ENCODE measurements at places on chromosomes 16 and 17.
A peak's percentile ranks its signal among the peaks of the same experiment; 100 is the strongest.

DNA sequence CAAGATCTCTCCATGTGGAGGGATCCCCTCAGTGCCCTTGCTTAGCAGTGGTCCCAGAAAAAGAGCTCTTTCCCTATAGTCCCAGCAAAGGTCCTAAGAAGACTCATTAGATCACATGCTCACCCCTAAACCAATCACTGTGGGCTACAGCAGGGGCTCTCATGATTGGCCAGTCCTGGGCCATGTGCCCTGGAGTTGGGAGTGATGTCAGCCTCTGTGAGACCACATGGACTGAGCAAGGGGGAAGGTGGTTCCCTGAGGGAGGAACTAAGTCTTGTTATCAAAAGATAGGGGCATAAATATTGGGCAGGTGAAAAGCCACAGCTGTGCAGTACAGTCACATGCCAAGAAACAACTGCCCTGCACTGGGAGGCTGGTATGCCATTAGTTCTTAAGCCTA is 51.3 kb downstream of the SCNN1B start:
- no peak for DNase-seq

DNA sequence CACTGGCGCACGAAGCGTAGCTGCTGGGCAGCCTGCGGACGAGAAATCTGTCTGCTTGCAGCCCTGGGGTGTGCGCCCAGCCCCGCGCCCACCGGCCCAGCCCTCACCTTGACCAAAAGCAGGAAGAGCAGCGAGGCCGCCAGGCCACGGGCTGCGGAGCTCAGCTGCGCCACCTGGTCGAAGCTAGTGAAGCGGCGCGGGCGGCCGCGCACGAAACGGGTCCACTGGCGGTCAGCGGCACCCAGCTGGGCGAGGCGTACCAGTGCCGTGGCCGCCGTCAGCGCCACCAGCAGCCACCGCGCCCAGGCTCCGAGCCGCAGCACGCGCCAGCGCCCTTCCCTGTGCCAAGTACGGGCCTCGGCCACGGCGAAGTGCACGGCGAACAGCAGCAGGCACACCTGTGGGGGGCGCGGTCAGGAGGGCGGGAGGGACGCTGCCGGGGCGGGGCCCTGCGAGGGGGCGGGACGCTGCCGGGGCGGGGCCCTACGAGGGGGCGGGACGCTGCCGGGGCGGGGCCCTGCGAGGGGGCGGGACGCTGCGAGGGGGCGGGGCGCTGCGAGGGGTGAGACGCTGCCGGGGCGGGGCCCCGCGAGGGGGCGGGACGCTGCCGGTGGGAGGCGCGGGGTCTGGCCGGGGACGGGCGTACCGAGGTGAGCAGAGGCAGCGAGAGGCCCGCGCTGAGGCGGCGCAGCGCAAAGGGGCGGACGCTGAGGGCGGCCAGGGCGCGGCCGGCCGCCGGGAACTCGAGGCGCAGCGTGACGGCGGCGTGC is 43.2 kb downstream of the TSC2 start:
- DNase-seq: no peak

DNA sequence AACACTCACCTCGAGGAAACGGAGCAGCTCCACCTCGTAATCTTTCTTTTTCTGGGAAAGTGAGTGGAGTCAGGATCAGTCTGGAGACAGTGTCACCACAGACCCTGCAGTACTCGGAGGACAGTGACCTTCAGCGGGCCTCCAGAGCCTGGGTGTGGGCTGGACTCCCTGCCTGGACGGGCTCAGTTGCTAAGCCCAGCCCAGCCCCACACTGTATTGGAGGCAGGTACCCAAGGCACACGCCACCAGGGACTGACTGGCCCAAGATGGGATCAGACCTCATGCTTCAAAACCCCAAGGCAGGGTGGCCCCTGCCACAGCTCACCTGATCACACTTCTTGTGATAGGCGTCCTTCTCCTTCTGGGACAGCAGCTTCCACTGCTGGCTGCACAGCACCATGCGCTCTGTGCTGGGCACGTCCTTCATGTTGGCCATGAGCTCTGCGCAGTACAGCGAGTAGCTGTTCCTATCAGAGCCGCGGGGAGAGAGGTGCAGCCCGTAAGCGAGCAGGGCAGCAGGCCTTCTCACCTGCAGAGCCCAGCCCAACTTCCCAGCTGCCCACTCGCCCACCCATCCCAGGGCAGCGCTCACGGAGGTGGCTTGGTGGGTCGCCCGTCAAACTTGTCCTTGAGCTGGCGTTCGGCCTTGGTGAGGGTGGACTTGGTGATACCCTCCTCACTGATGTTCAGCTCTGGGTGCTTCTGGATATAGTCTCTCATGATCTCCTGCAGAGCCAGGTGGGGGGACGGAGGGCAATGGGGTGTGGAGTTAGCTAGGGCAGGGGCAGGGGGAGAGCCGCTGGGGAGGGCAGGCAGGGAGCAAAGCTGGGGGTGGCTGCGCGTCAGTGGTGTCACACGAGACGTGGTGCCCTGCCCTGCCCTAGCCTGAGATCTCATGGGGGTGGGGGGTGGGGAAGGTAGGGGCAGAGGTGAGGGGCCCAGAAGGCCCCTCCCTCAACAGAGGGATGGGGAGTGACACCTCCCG is 7.9 kb downstream of the UBTF start:
- DNase-seq: no peak

DNA sequence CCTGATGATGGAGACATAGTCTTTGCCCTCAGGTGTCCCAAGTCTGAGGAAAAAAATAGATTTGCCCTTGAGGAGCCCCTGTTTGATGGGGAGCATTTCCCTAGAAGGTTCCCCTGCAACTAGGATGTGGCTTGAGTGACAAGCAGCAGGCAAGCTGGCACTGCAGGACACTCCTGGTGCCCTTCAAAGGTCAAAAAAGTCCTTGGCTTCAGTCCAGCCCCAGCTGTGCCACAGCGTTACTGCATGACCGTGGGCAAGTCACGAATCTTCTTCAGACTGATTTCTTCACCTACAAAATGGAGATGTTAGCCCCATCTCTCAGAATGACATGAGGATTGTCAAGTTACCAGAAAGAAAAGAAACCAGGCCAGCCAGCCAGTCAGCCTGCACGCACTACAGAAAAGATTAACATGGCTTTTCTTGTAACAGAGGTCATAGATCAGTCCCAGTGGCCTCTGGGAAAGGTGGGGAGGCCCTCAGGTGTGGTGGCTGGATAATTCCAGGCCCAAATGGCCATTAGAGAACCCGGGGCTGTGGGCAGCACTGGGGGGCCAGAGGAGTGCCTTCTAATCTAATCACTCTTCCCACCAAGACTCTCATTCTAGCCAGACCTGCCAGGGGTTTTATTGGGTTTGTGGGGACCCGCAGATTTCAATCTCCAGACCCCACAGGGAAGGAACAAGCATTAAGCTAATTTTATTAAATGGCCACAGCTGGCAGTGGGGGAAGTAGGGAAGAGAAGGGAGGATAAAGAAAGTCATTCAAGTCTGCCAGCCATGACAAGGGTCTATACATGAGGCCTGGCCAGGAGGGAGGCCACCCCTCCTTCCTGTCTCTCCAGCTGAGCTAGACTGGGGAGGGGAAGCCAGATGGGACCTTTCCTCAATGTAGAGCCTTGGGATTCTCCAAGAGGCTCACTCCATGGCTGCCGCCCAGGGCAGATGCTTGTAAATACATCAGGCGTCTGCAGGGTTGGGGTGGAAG is 9.7 kb upstream of the KIF18B start:
- no peak for DNase-seq

DNA sequence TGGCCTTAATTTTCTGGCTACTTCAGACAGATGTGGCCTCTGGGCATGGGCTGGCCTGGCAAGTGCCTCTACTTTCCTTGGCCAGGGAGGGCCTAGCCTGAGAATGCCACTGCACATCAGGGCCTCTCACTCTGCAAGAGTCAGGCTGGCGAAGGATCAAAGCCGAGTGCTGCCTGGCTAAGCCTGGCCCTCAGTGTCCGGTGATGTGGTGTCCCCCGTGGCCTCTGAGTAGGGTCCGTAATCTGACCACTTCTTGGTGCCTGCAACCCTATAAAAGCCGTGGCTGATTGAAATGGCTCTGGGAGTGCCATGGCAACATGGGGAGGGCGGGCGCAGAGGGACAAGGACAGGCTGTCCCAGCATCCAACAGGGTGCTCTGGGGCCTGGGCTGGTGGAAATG is 30.2 kb downstream of the TBX4 start:
- no peak for DNase-seq

DNA sequence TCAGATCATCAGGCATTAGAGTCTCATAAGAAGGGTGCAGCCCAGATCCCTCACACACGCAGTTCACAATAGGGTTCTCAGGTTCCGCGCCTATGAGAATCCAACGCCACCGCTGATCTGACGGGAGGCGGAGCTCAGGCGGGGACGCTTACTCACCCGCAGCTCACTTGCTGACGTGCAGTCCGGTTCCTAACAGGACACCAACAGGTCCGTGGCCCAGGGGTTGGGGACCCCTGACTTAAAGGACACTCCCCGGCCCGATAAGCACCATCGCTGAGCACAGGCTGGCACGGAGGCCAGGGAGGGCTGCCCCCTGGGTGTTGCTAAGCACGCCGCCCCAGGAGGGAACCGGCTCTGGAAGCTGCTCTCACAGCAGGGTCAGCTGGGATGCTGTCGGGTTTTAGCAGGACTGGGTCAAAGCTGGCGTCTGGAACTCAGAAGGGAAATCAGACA is 30.1 kb upstream of the BAHCC1 start:
- DNase-seq: peak; percentile 63

GRCh38 chr16:81397058-81397878 is 47.3 kb upstream of the CMIP start:
- DNase-seq: no peak

DNA sequence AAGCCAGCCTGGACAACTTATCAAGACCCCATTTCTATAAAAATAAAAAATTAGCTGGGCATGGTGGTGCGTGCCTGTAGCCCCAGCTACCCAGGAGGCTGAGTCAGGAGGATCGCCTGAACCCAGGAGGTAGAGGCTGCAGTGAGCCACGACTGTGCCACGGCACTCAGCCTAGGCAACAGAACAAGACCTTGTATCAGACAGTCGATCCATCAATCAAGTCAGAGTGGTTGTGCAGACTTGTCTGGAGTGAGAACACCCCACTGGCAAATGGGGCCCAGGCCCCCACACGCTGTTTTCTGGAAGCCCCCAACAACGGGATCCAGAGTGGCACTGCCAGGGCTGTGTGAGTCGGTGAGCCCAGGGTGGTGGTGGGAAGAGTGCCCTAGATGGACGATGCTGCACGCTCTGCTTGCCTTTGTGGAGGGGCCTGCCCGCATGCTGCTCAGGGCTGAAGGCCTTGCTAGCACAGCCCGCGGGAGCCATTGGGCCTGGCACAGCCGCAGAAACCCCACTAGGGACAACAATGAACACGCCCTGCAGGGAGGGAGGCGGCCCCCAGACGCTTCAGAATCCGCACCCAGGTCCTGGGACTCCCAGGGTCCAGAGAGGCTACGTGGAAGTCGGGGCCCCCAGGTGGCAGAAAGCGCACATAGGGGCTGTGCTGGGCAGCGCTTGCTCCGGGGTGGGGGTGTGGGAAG is 80.1 kb upstream of the GNG13 start:
- DNase-seq: no peak

GRCh38 chr17:78828470-78829185 is 12.0 kb downstream of the USP36 start:
- no peak for DNase-seq

DNA sequence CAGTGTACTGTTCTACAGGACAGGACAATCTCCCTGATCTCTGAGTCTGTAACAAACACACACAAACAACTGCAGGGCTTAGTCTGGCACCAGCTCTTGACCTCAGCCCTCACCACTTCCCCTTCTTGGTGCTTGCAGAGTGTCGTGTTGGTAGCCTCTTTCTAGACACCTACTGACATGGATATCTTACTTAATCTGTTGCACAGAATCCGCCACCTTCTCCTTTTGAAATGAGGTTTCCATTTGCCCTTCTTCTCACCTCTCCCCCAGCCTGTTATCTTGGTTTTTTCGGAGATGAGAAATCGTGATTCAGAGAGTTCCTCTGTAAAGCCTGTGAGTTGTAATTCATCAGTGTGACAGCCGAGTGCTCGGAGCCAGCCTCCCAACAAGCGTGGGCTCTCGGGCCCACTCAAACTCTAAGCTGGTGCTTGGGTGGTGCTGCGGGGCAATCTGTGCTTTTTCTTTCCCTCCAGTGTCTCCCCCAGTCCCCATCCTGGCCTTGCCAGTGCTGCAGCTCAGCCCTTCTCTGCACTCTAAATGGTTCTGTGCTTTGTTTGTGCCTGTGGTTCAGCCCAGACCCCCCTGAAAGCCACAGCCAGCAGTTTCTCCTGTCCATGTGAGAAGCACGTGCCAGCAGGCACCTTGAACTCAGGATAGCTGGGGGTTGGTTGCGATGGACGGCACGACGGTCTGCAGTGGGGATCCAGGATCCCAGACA is 28.1 kb downstream of the KIAA0513 start:
- DNase-seq: no peak

DNA sequence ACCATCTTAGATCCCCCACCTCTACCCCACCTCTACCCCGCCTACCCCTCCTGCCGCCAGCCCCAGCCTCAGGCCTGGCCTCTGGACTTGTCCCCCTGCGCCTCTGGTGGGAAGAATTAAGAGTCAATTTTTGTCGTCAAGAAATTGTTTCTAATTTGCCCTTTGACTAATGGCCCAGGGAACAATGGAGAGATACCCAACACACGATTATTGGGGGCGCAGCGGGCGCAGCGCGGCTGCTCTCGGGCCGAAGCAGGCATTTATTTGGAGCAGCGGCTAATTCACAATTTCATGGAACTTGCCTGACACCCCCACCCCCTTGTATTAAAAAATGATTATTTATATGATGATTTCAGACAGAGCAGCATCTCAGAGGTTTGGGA is 4.4 kb upstream of the BAHCC1 start:
- DNase-seq: no peak

DNA sequence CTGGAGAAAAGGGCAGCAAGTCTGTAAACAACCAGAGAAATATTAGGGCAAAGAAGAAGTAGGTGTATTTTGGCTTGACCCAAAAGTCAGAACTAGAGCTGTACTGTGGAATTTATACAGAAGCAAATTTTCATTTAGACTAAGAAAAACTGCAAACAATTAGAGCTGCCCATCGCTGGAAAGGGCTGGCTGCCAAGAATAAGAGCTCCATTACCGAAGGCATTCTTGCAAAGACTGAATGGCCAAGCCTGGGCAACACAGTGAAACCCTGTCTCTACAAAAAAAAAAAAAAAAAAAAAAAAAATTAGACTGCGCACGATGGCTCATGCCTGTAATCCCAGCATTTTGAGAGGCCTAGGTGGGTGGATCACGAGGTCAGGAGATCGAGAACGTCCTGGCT is 53.9 kb upstream of the TMC5 start:
- DNase-seq: no peak

All from NCI-H1436 (cell line).